Daoy (cell line): ENCODE measurements at places on chromosomes 12 and 14. TPM values are rescaled to one million over a fixed set of nuclear protein-coding genes. Genes with fewer than 3 reads are reported as not detected.

Gene SLC35E3
- 2.0 and 3.1 TPM in 2 replicates for total RNA-seq

Gene SLC4A8
- total RNA-seq = 2.3 and 16.6 TPM in 2 replicates

Gene CD163L1
- total RNA-seq = 2.9 and 21.4 TPM in 2 replicates

Gene KLRF1
- not detected in 2 replicates for total RNA-seq

Gene PRH2
- not detected in 2 replicates for total RNA-seq

Gene SUSD6
- total RNA-seq = 4.6 and 4.8 TPM in 2 replicates

Gene INSM2
- 0.17 TPM in 1 of 2 replicates, not detected in the other for total RNA-seq

Gene ABCC9
- total RNA-seq = 0.03 and 0.06 TPM in 2 replicates

Gene RBP5
- total RNA-seq = 0.46 TPM in 1 of 2 replicates, not detected in the other
